Retinal pigment epithelial cell (primary cell): ENCODE measurements at places on chromosomes 6 and 20.
A peak's percentile ranks its signal among the peaks of the same experiment; 100 is the strongest.

- no peak for DNase-seq
Measured at GRCh38 chr6:127367023-127367375, 23.6 kb upstream of the ECHDC1 start.

DNA sequence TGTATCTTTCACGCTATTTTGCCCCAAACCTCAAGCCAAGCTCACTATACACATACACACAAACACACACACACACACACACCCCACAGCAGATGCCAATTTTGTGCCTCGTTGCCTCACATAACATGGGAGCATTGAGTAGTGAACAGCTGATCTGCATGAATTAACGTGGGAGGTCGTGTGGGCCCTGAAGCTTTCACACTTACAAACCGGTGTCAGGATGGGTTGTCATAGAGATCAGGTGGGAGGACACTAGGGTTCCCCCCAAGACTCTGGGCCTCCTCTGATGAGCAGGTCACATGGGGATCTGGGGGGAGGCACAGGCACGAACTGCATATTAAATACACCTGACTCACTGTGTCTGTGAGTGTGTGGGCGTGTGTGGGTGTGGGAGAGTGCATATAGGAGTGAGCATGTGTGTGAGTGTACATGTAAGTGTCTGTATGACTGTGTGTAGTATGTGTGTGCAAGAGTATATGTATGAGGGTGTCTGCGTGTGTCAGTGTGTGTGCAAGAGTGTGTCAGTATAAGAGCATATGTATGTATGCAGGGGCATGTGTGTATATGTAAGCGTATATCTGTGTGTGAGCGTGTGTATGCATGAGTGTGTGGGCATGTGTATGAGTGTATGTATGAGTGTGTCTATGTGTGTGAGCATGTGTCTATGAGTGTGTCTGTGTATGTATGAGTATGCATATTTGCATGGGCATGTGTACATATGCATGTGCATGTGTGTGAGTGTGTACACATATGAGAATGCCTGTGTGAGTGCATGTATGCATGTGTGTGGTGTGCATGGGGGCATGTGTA, 370.4 kb downstream of the PREX1 start:
- DNase-seq, result no peak

DNA sequence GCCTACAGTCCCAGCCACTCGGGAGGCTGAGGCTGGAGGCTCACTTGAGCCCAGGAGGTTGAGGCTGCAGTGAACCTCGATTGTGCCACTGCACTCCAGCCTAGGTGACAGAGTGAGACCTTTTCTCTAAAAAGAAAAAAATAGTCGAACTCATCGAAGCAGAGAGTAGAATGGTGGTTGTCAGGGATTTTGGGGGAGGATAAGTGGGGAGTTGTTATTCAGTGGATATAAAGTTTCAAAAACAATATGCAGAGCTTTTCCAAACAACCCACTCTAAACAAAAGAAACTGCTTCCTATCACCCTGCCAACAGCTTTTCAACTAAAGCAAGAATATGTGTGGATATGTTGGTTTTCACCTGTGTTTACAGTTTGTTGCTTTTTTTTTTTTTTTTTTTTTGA, 11.6 kb upstream of the MAK start:
- DNase-seq, result no peak

GRCh38 chr6:158488065-158488464, 71.8 kb upstream of the TMEM181 start:
- DNase-seq, result peak; percentile 98

GRCh38 chr6:111994791-111995190, 59.1 kb upstream of the CCN6 start:
- DNase-seq, result no peak

DNA sequence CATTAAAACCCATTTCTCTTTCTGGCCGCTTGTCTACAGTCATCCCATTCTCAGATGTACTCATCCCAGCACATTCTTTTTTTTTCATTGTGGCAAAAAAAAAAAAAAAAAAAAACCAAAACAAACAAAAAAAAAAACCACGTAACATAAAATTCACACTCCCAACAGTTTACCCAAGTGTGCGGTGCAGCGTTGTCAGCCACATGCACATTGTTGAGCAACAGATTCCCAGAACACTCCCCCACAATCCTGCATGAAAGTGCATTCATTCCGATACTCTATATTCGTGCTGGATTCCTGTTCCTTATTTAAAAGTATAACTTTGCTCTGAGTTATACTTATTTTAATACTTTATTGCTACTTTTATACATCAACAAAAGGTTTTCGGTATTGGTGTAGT, 96.0 kb downstream of the SASH1 start:
- no peak for DNase-seq

DNA sequence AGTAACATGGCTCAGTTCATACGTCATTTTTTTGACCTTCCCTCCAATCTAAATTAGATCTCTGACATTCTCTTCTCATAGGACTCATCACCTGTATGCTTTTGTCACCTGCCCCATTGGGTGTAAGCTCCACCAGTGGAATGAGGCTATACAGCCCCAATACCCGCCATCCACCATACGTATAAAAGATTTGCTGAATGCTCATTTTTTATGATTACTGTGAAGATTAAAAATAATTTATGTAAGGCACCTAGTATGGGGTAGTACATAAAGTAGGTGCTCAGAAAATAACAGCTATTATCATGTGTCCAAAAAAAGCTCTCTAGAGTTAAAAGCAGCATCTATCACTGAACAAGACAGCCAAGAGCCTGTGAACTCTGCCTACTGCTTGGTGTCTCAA, 24.1 kb downstream of the NCOA5 start:
- no peak for DNase-seq

DNA sequence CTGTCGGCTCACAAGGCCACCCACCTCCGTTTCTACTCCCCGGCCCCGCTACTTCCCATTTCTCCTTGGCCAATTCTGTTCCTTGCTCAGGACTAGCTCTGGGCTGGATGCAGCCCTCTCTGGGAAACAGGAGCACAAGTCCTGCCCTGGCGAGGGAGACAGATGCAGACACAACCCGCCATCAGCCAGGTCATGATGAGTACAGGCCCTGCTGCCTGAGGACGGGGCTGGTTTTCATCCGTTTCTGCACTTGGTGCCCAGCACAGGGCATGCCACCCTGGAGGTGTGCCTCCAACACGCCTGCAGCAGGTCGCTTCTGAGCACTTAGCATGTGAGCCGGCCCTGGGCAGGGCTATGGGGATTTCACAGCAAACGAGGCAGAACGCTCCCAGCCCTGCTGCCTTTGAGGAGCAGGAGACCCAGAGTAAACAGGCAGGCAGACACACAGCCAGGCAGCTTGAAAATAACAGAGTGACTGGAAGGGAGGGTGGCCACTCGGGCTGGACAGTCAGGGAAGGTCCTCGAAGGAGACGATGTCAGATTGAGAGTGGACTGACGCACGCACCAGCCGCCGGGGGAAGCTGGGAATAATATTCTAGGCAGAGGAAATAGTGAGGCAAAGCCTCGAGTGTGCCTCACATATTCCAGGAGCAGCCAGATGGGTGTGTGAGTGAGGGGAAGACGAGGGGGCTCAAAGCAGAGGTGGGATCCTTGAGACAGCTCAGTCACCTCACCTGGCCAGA, 21.2 kb upstream of the VSTM2L start:
- no peak for DNase-seq

GRCh38 chr6:148134592-148134991, 208.0 kb upstream of the SASH1 start:
- no peak for DNase-seq

DNA sequence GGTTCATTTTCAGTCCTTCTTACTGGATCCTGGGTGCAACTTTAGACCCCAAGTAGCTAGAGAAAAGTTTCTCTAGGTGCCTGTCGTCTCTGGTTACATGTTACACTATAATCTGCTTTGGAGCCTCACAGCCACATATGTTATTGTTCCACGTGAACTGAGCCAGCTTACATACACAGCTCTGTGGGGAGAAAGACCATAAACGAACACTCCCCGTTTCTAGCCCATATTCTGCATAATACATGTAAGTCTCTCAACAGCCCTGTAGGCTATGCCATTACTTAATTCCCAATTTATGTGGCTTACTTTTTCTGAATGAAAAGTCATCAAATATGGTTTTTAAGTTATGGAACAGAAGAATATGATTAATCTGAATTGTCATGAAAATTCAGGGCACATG, 233.8 kb downstream of the BCKDHB start:
- DNase-seq, result no peak

DNA sequence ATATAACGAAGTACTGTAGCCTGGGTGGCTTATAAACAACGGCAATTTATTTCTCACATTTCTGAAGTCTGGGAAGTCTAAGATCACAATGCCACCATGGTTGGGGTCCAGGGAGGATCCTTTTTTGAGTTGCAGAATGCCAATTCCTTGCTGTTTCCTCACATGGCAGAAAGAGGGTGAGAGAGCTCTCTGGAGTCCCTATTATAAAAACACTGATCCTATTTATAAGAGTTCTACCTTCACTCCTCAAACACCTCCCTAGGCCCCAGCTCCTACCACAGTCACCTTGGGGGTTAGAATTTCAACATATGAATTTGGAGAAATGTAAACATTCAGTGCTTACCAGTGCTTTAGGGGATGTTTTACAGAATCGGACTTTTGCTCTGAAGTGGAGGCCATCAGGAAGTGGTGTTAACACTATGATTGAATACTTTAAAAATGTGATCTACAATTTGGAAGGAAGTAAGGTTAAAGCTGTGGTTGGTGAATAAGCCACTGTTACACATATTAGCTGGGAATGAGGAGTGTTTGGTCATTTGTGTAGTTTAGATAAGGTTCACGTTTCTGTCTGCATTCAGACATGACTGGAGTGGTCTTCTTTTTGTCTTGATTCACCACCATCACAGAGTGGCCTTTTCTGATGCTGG, 79.9 kb upstream of the SPTLC3 start:
- peak; percentile 6 for DNase-seq

DNA sequence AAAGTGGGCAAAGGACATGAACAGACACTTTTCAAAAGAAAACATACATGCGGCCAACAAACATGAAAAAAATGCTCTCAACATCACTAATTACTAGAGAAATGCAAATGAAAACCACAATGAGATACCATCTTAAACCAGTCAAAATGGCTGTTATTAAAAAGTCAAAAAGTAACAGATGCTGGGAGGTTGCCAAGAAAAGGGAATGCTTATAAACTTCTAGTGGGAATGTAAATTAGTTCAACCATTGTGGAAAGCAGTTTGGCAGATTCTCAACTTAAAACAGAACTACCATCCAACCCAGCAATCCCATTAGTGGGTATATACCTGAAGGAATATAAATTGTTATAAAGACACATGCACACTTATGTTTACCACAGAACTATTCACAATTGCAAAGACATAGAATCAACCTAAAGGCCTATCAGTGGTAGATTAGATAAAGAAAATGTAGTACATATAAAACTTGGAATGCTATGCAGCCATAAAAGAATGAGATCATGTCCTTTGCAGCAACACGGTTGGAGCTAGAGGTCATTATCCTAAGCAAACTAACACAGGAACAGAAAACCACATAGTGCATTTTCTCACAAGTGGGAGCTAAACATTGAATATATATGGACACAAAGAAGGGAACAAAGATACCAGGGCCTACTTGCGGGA, 16.3 kb downstream of the CENPQ start:
- DNase-seq, result no peak

- no peak for DNase-seq
Measured at GRCh38 chr6:93176070-93176469, 243.3 kb downstream of the EPHA7 start.

DNA sequence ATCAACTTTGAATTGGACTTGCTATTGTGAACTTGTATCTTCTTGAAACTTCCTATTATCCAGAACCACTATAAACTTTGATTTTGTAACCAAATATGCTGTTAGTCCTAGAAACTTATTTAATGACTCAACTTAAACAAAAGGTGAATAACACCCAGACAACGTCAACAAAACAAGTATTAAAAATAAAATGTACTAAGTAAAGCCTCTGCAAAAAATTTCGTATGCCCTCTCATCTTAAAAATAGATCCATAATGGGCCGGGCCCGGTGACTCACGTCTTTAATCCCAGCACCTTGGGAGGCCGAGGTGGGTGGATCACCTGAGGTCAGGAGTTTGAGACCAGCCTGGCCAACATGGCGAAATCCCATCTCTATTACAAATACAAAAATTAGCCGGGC, 401.7 kb downstream of the ESR1 start:
- DNase-seq, result no peak

- no peak for DNase-seq
Measured at GRCh38 chr6:18160911-18161310, 5.7 kb downstream of the KDM1B start.

- no peak for DNase-seq
Measured at GRCh38 chr6:74491844-74492374, 713.9 kb downstream of the COL12A1 start.

- no peak for DNase-seq
Measured at GRCh38 chr20:44448753-44449546, 26.7 kb upstream of the TTPAL start.

DNA sequence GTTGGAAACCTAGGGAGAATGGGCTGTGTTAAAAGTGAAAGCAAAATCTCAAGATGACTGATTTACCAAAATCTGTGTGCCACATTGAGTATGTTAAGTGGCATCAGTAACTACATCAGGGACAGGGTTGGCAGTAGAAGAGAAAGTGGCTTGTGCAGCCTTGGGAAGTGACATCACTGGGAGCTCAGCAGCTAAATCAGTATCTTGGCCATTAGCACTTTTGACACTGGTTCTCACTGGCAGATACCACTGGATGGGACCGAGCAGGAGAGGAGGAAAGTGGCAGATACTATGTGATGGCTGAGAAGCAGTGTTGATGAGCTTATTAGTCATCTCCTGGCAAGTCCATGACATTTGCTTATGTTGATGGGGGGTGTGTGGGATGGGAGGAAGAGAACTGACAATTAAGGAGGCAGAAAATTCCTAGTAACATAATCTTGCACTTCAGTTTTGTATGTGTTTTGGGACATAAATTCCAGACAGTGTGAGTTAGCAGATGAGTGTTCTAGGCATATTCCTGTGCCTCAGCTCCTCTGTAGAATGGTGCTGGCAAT, 322.2 kb downstream of the SOX4 start:
- DNase-seq, result no peak

DNA sequence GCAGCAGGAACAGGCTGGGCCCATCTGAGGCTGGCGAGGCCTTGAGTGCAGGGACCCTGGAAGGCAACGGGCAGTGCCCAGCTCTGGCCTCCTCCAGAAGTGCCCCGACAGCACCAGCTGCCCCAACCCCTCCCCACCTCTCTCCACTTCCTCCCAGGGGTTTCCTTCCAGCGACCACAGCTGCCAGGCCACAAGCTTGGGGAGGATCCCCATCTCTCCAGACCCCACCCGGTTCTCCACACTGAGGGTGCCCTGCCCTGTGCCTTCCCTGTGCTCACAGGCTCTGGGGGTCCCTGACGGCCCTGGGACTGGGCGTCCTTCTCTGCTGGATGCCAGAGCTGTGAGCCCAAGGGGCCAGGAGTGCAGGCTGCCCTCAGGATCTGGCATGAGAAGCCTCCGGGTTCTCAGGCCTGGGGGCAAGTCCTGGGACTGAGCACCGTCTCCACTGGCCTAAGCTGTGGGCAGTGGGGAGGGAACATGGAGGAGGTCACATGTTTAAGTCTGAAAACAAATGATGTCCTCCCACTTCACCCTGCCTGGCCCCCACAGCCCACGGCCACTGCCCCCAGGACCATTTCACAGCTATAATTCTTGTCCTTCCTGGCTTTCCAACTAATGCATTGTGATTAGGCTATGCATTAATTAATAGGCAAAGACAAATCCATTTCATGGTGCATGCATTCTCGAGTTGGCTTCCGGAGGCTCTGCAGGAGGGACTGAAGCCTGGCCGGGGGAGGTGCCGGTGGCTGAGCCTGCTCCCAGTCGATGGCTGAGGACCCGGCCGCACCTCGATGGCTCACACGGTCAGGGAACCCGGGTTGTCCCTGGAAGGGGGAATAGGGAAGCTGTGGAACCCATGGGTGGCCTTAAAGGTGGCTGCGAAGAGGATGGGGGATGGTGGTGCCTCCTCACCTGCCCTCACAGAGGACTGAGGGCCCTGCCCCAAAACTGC, 24.4 kb downstream of the BHLHE23 start:
- no peak for DNase-seq
